ENCODE measurements at places on chromosomes 12 and 14. TPM values are rescaled to one million over a fixed set of nuclear protein-coding genes. Genes with fewer than 3 reads are reported as not detected.

Gene DEGS2
- total RNA-seq: 0.53 TPM

Gene MYF6
- total RNA-seq: 0.15 TPM

Gene PLEKHG7
- not detected for total RNA-seq

Gene RERG
- 0.21 TPM for total RNA-seq

Gene CCDC177
- 2.1 TPM for total RNA-seq

Gene ZDHHC22
- 38.6 TPM for total RNA-seq
